ENCODE measurements at places on chromosomes 6 and 20.

DNA sequence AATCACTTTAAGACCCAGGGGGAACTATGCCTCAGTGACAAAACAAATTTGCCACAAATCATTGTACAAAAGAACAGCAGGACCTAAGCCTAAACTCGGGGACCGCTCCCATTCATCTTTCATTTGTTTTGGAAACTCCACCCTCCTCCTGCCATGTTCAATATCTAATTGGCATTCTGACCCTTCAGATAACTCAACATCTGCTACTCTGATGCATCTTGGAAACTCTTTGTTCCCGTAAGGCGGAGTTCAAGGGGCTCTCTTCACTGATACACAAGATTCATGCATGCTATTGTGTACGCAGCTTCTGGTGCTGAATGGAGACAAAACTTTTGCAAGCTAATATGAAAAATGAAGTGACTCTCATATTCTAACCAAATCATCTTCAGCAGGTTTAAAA, 187.6 kb downstream of the ZFP64 start:
- no peak for DNase-seq

- DNase-seq: no peak
Observed at GRCh38 chr6:47202644-47203205, 107.0 kb downstream of the TNFRSF21 start.

DNA sequence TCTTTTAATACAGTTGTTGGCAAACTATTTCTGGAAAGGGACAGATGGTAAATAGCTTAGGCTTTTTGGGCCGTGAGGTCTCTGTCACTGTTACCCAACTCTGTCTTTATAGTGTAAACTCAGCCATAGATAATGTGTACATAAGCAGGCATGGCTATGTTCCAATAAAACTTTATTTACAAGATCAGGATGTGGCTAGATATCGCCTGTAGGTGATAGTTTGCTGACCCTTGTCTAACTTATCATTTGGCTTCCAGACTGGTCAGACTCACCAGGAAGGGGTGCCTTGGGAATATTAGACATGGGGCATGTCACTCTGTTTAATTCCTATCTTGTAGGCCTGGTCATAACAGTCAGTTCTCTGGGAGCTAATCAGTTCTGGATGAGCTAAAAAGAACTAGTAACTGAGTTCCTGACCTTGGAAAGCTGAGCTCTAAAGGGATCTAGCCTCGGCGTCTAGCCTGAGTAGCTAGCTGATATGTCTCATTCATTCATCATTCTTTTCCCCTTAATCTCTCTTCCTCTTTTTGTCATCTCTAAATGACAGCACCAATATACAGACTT, 163.6 kb downstream of the SLC16A10 start:
- DNase-seq: no peak

DNA sequence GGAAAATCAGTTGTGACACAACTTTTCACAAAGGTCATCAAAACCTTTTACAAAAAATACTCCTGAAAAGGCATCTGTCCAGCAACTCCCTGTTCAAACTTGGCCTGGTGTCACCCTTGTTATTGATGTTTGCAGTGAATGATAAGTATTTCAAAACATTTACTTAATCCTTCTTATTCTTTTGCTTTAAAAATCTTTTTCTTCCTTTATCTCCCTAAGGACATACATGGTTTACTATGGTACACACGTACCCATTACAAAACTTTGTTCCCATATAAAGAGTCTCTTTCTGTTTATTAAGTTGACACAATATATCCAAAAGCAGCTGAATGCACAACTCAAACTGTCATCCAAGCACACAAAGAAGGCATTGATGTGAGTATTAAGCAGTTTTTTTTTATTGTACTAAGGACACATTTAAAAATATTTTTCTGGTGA, 17.5 kb downstream of the GSTA2 start:
- no peak for DNase-seq

- no peak for DNase-seq
Observed at GRCh38 chr6:8589941-8590729, 154.8 kb upstream of the SLC35B3 start.

Data from thoracic aorta (tissue), 2 donors.